ENCODE measurements at places on chromosomes 12 and 14. TPM values are rescaled to one million over a fixed set of nuclear protein-coding genes. Genes with fewer than 3 reads are reported as not detected.

The CACNA1C gene
- total RNA-seq = 0.74 TPM

The KLRD1 gene
- not detected for total RNA-seq

The TSPAN9 gene
- total RNA-seq = 17.0 TPM

The PIANP gene
- 0.74 TPM for total RNA-seq

The KLHL33 gene
- total RNA-seq = 0.50 TPM
